ENCODE measurements at places on chromosomes 1 and 21.

- no peak for DNase-seq
Observed at GRCh38 chr21:42031241-42031640, 21.1 kb upstream of the ZBTB21 start.

GRCh38 chr1:222754366-222755139, 17.6 kb downstream of the FAM177B start:
- DNase-seq: no peak

GRCh38 chr21:35814858-35815619, 245.3 kb downstream of the SETD4 start:
- no peak for DNase-seq

GRCh38 chr1:89594096-89594740, 38.7 kb upstream of the LRRC8C start:
- no peak for DNase-seq

DNA sequence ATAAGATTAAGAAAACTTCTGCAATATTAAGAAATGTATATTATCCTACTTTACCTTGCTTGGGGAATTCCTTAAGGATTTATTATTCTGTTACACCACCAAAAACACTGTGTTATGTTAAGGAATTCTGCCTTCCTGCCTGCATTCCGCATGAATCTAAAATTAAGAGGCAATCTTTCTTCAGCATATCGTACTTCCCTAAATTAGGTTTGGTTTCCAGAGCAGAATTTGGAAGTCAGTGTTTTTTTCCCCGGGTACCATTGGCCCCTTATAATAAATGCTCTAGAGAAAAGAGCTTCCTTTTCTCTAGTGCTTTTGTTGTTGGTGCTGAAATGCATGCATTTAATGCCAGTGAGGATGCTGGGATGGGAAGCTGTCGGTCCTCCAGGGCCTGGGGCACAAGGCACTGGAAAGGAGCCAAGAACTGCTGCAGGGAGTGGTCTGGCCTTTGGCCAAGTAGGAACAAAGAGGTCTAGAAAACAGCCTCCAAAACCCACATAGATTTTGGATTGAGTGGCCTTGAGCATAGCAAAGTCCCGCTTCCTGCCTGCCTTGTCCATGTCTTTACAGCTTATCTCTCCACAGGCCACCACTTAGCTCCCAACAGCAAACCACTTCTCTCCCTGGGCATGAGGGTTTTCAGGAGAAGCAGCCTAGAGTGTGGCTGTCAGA, 69.9 kb downstream of the RRAGC start:
- no peak for DNase-seq

DNA sequence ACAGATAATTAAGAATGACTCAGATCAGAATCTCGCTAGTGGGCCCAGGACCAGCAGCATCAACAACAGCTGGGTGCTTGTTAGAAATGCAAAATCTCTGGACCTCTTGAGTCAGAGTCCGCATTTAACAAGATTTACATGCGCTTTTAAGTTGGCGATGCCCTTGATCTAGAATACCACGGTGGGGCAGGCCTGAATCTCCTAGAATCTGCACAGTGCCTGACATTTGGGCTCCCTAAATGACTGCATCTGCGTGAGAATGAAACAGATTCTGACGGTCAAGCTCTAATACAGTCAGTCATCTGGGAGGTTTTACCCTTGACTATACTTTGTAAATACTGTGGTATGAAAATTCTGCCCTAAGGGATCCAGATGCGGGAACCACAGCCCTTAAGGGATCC, 17.2 kb upstream of the RAB29 start:
- DNase-seq: no peak

DNA sequence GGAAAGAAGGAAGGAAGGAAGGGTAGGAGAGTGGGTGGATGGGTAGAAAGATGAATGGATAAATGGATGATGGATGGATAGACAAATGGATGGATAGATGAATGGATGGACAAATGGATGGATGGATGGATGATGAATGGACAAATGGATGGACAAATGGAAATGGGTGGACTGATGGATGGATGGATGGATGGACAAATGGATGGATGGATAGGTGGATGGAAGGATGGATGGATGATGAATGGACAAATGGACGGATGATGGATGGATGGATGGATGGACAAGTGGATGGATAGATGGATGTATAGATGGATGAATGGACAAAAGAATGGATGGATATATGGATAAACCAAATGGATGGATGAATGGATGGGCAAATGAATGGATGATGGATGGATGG, 30.5 kb downstream of the CHD5 start:
- no peak for DNase-seq

DNA sequence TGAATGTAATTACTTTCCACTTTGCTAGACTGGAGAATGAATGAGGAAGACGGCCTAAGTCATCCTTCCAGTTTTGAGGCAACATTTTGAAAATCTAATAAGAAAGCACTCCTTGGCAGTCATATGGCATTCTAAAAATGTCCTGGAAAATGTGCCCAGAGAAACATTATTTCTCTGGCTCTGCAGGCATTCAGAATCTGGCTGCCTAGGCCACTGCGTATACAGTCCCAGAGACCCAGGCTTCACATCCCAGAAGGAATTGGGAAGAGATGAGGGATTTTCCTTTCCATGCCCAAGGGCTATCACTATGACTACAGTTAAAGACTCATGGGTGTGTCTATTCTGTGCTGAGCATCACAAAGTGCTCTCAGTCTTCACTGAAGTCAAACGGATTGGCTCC, 92.9 kb downstream of the BEND5 start:
- DNase-seq: no peak

- peak; percentile 57 for DNase-seq
Observed at GRCh38 chr1:234774971-234775370, 165.0 kb upstream of the IRF2BP2 start.

GRCh38 chr1:48251323-48251722, 28.8 kb downstream of the SLC5A9 start:
- no peak for DNase-seq

DNA sequence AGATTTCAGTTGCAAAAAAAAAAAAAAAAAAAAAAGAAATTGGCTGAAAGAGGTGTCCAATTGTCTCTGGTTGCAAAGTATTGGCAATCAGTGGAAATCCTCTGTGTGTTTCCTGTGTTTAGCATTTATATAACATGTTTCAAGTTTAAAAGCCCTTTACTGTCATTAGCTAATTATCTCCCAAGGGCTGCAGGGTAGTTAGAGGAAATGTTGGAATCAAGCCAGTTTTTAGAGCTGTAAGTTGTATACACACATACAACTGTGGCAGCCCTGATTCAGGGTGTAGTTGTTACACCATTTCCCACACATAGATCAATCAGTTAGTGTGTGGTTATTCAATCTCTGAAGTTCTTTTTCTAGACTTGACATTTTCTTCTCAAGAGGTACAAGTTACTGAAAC, 8.9 kb upstream of the ZNF326 start:
- DNase-seq: no peak

- DNase-seq: no peak
Observed at GRCh38 chr21:43809853-43810504, 20.6 kb downstream of the RRP1 start.

DNA sequence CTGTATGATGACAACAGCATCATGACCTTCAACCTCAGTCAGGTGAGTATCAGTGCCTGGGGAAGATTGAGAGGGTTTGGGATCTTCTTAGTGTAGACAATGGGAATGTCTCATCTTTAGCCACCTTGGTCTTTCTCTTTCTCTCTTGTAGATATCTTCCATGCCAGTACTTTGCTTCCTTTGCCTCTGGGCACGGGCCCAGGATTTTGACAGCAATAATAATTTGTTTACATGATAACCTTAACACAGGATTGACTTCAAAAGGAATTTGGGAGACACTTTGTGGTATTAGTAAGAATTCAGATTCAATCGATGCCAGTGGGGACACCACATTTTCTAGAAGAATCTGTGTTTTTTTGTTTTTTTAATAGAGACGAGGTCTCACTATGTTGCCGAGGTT, 12.1 kb upstream of the PIGV start:
- no peak for DNase-seq

DNA sequence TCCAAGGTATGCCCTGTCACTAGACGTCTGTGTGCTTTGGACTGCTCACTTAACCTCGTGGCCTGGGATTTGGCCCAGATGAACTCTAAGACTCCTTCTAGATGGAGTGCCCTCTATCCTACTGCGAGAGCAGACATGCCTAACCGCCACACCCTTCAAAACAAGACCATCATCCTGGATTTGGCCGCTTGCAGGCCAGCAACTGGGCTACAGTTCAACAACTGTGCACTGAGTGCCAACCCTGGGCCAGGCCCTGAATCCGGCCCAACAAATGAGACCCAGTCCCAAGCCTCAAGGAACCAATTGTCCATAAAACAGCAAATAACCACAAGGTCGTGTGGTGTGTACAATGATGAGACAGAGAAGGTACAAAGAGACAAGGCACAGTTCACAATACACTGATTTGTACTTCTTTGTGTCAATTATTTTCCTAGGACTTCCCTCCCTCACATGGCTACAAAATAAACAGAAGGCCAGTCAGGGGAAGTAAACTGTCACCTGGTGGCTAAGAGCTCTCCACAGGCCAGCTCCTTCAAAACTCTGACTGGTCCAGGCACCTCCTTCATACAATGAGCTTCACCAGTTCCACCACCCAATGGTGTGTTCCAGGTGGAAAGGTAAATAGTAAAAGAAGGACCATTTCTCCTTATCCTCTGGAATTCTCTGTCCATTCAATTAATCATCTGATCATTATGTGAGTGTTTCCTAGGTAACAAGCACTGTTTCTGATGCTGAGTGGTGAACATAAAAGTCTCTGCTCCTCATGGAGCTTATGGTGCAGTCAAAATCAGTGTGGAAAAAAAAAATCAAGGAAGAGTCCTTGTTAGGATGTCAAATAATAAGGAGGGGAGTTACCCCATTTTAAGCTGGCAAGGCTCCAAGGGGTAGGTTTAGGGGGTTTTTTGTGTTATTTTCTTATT, 60.4 kb downstream of the CAPZB start:
- no peak for DNase-seq

DNA sequence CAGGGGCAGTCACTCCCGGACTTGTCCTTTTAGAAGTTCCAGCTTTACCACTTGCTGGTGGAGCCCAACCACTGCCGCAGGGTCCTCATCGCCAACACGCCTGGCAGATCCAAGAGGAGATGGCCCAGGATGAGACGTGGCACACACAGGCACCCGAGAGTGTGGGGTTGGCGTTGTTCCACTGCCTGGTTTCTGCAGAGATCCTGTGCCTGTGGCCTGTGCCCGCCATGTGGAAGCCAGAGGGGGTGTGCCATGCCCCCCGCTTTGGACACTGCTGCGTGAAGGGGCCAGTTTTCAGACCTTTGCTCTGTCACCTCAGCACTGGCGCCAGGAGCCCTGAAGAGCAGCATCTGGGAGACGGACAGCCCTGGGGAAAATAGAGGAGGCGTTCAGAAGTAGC, 10.8 kb downstream of the CD46 start:
- DNase-seq: no peak

DNA sequence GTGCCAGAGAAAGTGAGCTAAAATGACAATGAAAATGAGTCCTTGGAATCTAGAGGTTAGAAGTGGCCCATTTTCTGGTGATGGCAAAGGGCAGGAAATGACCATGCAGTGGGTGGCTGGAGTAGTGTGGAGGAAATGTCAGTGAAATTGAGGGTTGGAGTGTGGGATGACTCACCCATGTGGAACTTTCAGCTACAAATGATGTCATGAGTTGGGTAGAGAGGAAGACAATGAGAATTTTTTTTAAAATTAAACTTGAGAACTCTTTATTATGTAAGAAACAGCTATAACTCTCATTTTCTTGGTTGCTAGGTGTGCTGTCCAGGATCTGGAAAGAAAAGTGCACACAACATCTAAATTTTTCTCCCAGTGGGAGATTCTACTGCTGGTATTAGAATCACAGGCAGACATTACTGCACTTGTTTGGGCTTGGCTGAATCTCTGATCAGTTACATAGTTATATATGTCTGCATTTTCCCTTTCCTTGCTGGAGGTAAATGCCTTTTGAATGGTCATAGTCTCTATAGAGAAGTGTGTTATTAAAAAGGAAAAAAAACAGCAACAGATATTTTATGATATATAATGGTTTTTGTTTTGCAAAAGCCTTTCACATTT, 56.8 kb upstream of the GNG12 start:
- DNase-seq: no peak

- DNase-seq: no peak
Observed at GRCh38 chr1:233375653-233376052, 48.1 kb downstream of the MAP3K21 start.

- no peak for DNase-seq
Observed at GRCh38 chr1:35557118-35557610, at the start of gene KIAA0319L. Gene KIAA0319L, minus strand, starts transcription at chr1:35557403. Its CDS starts 2,912 bp downstream, at chr1:35554491.

DNA sequence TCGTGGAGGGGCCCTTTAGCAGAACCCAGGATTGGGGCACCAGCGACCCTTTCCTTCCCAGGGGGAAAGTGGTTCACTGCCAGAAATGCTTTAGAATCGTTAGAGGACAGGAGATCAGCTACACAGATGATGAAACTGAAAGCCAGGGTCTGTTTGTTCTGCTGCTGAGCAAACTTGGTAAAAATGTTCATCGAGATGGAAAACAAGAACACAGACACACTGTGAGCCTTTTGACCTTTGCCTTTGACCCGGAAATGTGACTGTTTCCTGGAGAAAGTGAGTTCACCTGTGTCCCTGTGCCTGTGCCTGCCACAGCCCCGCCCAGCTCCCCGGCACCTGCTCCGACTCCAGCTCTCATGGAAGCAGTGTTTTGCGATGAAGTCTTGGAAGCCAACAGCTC, 234.3 kb downstream of the CAMTA1 start:
- no peak for DNase-seq

GRCh38 chr1:81414488-81415015, 386.2 kb upstream of the ADGRL2 start:
- no peak for DNase-seq

- DNase-seq: no peak
Observed at GRCh38 chr1:107365527-107366240, 224.8 kb downstream of the NTNG1 start.

GRCh38 chr1:93878501-93878888, 511 bp downstream of the DNTTIP2 start:
- peak; percentile 79 for DNase-seq

DNA sequence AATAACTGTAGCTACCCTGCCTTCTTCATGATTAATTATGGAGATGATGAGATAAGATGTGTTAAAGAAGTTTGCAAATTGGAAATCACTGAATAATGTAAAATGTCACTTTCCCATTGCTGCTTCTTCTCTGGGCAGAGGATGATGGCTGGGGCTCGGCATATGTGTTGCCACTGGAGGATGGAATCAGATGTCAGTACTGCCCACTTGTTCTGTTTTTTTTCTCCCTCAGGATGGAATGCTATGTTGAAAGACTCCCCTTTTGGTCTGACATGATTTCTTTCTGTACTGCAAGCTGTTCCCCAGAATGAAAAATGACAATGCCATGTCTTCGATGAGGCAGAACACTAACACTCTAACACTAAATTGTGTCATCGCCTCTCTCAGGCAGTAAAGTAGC, 373.9 kb upstream of the SPAG17 start:
- no peak for DNase-seq

DNA sequence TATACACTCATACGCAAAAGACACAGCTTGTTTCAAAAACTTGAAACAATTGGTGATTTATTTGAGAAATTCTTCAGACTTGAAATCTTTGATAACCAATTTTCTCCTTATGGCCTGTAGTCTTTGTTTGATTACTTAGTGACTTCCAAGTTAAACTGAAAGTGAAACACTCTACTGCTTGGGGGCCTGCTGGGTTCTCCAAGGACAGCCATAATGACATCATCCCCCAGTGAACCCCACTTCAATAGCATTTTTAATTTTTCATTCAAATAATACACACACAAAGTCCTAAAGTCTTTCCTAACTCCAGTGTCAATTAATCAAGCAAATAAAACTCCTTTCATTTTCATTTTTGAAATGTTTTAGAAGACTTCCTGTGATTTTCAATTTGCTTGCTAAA, 59.2 kb downstream of the KRTAP19-8 start:
- DNase-seq: no peak

GRCh38 chr1:162543228-162543627, 18.3 kb upstream of the UAP1 start:
- no peak for DNase-seq

GRCh38 chr1:230220478-230220877, 153.4 kb downstream of the GALNT2 start:
- DNase-seq: no peak
